ENCODE measurements at places on chromosomes 12 and 14.
A peak's percentile ranks its signal among the peaks of the same experiment; 100 is the strongest.

DNA sequence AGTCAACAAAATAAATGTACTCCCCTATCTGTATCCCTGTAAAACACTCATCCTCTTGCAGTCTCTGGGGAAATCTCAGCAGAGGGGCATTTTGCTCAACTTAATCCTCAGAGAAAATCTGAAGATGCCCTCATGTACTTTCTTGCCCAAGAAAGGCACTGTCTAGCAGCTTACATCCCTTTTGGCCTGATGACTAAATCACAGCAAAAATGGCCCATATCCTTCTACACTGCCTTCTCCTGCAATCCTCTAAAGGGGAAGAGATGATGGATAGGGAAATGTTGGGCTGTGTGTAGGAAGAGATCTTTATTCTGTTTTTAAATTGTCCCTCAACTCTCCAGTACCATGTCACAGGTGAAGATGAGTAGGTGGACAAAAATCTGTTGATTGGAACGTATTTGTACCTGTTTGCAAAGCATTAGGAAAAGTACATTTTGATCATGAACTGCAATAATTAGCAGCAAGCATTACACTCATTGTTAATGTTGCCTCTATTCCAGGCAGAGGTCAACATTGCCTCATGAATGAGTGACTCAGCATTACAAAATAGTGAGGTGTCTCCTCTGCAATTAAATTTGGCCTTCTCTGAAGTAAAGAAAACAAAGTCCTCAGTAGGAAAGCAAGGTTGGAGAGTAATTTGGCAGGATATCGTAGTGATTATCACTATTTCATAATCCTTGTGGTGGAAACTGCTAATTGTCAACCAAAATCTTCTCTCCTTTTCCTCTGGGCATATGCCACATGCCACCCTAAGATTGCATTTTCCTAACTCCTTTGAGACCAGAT, 172.4 kb upstream of the CAND1 start:
- no peak for DNase-seq

DNA sequence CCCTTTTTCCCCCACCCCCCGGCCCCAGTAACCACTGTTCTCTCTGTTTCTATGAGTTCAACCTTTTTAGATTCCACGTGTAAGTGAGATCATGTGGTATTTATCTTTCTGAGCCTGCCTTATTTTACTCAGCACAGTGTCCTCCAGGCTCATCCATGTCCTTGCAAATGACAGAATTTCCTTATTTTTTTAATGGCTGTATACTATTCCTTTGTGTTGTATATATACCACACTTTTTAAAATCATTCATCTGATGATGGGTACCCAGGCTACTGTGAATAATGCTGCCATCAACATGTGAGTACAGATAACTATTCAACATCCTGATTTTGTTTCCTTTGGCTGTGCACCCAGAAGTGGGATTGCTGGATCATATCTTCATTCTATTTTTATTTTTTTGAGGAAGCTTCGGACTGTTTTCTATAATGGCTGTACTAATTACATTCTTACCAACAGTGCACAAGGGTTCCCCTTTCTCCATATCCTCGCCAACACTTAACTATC, 54.7 kb downstream of the DDX51 start:
- no peak for DNase-seq

- no peak for DNase-seq
These were observed 4.8 kb upstream of the KITLG start for GRCh38 chr12:88585077-88585476.

DNA sequence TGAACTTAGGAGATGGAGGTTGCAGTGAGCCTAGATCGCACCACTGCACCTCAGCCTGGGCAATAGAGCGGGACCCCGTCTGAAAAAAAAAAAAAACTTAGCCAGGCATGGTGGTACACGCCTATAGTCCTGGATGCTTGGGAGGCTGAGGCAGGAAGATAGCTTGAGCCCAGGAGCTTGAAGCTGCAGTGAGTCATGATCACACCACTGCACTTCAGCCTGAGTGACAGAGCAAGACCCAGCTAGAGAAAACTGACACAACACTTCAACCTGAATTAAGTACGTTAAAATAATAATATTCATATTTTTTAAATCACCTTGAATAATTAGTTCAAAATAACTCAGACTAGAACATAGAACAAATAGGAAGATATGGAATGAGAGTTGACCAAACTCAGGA, 5.7 kb upstream of the CATSPERB start:
- DNase-seq = no peak

DNA sequence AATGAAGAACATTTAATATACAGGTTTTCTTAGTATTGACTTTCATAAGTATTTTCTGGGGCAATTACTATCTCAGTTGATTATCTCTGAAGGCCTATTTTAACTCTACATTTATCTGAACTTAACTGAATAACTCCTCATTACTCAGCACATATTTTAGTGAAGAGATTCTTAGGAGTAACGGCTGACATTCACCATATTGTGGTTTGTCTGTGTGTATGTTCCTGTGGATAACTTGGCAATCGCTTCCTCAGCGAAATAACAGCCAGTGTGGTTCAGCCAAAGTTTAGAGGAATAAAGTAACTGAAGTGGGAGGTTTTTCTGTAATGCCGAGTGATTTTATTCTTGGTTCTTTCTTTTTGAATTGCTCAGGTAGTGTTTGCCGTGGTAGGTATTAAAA, 168.0 kb downstream of the RAD51B start:
- DNase-seq = no peak

- no peak for DNase-seq
These were observed 36.1 kb downstream of the CPSF6 start for GRCh38 chr12:69275471-69275891.

- DNase-seq = no peak
These were observed 125.3 kb upstream of the ATF7IP start for GRCh38 chr12:14239935-14240872.

DNA sequence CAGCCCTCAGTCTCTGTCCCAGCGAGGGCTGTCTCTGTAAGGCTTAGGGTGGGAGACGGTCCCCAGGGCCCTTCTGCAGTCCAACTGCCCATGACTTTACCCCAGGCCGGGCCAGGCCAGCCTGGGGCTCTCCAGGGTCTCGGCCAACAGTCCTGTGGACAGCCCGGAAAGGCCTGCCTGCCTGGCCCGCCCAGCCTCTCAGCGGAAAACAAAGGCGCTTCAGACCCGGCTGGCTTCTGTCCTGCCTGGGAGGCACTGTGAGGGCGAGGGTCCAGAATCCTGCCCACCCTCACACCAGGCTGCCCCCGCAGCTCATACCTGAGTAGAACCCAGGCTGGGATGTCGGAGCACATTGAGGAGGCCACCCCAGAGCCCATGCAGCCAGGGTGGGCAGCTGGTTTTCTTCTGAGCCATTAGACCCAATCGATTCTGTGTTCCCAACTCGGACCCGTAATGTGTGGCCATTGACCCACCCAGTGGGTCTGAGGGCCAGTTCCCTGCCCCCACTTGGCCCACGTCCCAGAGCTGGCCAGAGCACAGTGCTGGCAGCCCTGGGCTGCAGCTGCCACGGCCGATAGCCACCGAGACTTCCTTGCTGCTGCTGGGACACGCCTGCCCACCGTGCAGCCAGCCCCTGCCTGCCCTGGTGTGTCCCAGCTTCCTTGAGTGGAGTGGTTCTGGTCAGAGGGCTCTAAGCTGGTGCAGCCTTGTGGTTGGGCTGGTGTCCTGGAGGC, 1.6 kb downstream of the CRIP2 start:
- no peak for DNase-seq

GRCh38 chr12:83386527-83387264, 700.0 kb downstream of the TMTC2 start:
- no peak for DNase-seq

GRCh38 chr14:21069388-21070082, 569 bp upstream of the ARHGEF40 start:
- DNase-seq = no peak

GRCh38 chr14:50520947-50521815, 11.2 kb downstream of the MAP4K5 start:
- peak; percentile 70 for DNase-seq

GRCh38 chr12:10196210-10196609, 16.5 kb upstream of the GABARAPL1 start:
- DNase-seq = no peak

DNA sequence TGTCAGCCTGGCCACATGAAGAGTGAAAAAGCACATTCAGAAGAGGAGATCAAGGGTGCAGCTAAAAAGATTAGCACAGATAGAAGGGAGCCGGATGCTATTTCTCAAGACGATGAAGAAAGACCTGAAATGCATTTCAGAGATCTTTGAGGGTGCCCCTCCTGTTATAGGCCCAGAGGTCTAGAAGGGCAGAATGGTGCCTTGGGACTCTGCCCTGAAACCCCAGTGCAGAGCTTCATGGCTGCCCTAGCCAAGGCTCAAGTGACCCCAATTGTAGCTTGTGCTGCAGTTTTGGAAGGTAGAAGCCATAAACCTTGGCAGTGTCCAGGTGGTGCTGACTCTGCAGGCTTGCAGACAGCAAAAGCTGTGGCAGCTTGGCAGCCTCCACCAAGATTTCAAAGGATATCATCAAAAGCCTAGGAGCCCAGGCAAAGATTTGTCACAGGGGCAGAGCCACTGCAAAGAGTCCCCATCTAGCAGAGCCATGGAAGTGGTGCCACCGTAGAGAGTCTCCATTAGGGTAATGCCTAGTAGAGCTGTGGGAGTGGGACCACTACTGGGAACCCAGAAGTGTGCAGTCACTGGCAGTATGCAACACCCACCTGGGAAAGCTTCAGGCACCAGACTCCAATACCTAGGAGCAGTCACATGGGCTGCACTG, 6.4 kb downstream of the LACRT start:
- no peak for DNase-seq

DNA sequence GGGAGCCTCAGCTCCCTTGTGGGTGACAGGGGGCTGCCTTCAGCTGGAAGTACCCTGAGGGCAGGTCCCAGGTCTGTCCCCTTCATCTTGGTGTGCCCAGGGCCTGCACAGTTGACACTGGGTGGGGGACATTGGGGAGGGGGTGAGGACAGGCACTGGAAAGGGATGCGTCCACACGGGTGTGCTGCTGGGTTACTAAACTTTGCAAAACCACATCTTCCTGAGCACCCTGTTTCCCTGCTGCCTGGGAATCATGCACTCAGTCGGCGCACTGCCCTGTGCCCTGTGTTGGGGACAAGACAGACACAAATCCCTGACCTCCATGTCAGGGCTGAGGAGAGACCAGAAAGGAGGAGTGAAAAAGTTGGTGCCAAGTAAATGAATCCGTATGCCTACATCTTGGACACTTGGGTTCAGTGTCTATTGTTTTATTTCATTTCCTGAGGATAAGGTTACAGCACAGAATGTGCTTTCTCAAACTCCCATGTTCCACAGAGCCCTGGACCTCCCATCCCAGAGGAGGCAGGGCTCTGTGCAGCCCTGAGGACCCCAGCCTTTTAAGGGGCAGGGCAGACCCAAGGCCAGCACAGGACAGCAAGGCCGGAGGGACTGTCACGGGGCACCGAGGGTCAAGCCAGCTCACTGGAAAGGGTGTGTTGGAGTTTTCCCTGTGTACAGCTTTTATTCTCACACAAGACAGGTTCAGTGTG, 2.9 kb upstream of the SLC25A29 start:
- no peak for DNase-seq

GRCh38 chr14:91270619-91271018, 26.1 kb upstream of the GPR68 start:
- no peak for DNase-seq

DNA sequence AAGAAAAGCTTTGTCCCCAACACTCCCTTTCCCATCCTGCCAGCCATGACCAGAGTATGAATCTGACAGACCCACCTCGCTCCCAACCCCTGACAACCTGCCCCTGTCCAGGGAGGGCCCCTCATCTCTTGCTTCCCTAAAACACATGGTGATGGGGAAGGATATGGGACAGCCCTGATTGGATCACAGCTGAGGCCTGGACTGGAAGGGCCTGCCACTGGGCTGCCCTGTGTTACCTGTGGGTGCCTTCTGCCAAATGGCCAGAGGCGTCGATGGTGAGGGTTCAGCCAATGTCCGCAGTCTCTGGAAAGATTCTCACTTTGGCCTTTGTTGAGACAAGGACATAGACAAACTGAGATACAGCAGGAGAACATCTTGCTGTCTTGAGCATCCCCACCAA, 13.3 kb upstream of the RERG start:
- DNase-seq = no peak

DNA sequence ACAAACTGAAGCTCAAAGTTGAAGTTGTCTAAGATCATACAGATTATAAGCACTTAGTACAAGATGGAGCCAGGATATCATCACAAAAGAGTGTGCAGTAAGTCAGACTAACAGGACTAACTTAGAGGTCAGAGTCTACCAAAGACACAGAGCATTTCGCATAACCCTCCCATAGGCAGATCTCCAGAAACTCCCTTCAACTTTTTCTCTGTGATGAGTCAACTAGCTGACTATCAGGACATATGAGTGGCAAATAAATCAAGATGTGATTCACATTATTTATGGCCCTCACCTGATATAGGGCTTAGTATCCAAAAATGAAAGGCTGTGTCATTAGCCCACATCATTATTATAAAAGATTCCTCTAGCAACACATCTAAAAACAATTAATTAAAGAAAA, 484.6 kb downstream of the GALC start:
- DNase-seq = no peak

GRCh38 chr14:66041582-66041981, 444.6 kb upstream of the CCDC196 start:
- no peak for DNase-seq

GRCh38 chr14:95495538-95496025, 20.9 kb downstream of the SYNE3 start:
- DNase-seq = peak; percentile 42

GRCh38 chr12:1984759-1985158, 19.5 kb downstream of the DCP1B start:
- no peak for DNase-seq

GRCh38 chr14:103314496-103315277, 19.4 kb upstream of the EIF5 start:
- DNase-seq = no peak

DNA sequence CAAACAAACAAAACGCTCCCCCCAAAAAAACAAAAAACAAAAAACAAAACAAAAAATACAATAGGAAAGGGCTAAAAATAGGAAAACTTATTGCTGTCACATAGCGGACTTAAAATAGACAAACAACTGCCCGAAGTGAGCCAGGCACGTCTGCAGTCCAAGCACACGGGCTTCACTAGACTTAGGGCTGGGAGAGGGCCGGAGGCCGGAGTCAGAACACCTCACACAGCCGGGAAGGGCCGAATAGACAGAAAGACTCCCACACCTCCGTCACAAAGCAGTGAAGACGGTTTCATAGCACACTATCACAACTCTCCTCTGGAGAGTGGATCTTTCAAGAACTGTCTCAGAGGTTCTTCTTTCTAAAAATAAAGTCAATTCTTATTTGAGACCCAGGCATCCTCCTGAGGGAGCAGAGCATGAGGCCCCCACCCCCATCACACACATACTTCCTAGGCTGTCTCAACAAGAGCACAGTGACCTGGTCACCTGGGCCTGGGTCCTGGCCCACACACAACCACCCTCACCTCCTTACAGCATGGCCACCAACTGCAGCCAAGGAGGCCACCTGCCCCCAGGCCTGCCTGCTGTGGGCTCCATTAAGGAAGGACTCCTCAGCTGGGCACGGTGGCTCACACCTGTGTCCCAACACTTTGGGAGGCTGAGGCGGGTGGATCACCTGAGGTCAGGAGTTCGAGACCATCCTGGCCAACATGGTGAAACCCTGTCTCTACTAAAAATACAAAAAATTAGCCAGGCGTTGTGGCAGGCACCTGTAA, 6.7 kb downstream of the BAG5 start:
- DNase-seq = no peak

GRCh38 chr12:57418255-57418654, 12.6 kb downstream of the R3HDM2 start:
- no peak for DNase-seq

All from stimulated activated CD8-positive, alpha-beta memory T cell treated with anti-CD3 and anti-CD28 coated beads, Interleukin-4, amount 100 ng/mL, for 48 hours (primary cell).